ENCODE measurements at places on chromosomes 1 and 21.

GRCh38 chr1:190212450-190212849, 265.2 kb downstream of the BRINP3 start:
- DNase-seq, result no peak

- DNase-seq, result no peak
Observed at GRCh38 chr1:15053153-15053552, 100.4 kb upstream of the TMEM51 start.

- DNase-seq, result no peak
Observed at GRCh38 chr1:113534130-113534817, 144.0 kb downstream of the MAGI3 start.

DNA sequence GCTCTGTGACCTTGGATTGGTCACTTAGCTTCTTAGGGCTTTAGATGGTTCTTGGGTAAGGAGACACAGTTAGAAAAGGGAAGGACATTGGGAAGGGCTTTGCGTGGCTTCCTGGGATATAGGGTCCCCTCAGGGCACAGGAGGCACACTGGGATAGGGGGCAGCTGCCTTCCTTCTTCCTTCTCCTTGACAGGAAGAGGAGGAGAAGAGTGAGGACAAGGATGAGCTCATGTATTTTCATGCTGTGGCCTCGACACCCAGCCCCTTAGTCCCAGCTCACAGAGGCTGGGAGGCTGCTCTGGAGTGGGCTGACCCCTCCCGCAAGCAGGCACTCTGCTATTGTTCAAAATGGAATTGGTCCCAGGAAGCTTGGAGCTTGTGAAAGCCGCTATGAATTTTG, 45.7 kb upstream of the POU3F1 start:
- DNase-seq, result no peak
